ENCODE measurements at places on chromosomes 1 and 21.

DNA sequence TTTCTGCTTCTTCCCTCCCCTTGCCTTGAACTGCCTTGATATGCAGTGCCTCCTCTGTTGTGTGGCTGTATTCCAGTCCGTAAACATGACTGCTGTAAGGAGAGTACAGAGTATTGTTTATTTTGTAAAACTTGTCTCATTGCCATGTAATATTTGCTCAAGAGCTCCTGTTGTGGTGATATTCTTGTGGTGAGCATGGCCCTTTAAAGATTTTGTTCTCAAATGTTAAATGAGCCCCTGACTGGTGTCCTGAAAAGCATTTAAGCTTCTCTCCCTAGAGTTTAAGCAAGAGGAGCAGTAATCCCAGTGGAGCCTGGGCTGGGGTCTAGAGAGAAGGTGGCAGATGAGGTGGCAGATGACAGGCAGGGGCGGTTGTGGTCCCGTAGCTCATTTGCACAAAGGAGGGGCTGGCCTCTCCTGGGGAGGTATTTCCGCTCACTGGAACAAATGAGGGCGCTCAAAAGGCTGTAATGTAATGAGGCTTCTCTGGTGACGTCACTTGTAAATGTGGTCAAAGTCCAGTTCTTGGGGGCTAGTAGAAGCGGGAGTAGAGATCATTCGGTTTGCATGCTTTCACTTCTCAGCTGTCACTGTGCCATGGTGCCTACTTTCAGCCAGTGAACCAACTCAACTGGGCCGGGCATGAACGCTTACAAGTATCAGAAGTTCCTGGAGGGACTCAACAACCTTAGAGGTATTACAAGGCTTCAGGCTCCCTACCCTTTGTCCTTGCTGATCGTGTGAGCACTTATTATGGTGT is 46.0 kb upstream of the MACF1 start:
- H3K27ac ChIP-seq, result no peak overlapping the region
- no peaks in the 10 kb centered on the region for H3K27me3 ChIP-seq
- DNase-seq, result no peak
- H3K4me1 ChIP-seq, result peaks cover 9% of the 10 kb centered on the region
- no peaks in the 10 kb centered on the region for H3K36me3 ChIP-seq

- H3K4me3 ChIP-seq, result no peak overlapping the region
- H3K27me3 ChIP-seq, result no peaks in the 10 kb centered on the region
Measured at GRCh38 chr1:30174499-30174898, 548.9 kb downstream of the MATN1 start.

GRCh38 chr1:179586107-179586823 is 5.4 kb upstream of the TDRD5 start:
- no peaks in the 10 kb centered on the region for H3K4me1 ChIP-seq
- peak overlapping the region; percentile 57 for H3K4me3 ChIP-seq
- H3K27me3 ChIP-seq, result no peaks in the 10 kb centered on the region

- no peaks in the 10 kb centered on the region for H3K27me3 ChIP-seq
- no peaks in the 10 kb centered on the region for H3K4me1 ChIP-seq
- no peaks in the 10 kb centered on the region for H3K36me3 ChIP-seq
Measured at GRCh38 chr1:115867216-115867615, 26.3 kb upstream of the NHLH2 start.

- no peaks in the 10 kb centered on the region for H3K27me3 ChIP-seq
- no peak overlapping the region for H3K27ac ChIP-seq
- H3K4me3 ChIP-seq, result no peak overlapping the region
- DNase-seq, result no peak
- H3K36me3 ChIP-seq, result no peaks in the 10 kb centered on the region
Measured at GRCh38 chr1:29305943-29306342, 69.6 kb downstream of the PTPRU start.

DNA sequence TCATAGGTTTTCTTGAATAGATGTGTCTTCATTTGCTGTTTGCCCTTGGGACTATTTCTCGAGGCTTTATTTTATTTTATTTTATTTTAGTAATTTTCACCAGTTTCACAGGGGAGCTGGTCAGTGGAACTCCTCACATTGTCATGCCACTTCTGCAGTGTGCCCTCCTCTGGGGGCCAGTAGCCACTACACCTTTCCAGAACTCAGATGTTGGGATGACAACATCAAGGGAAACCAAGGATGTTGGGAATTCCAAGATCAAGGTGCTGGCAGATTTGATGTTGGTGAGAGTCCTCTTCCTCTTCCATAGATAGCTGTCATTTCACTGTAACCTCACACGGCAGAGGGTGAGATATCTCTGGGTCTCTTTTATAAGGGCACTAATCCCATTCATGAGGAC is 35.5 kb downstream of the SLC26A9 start:
- H3K27ac ChIP-seq, result no peak overlapping the region
- no peaks in the 10 kb centered on the region for H3K27me3 ChIP-seq
- peak; percentile 20 for DNase-seq
- H3K4me3 ChIP-seq, result no peak overlapping the region

GRCh38 chr1:180096584-180097325 is 57.9 kb upstream of the QSOX1 start:
- DNase-seq, result no peak
- peaks cover 74% of the 10 kb centered on the region for H3K36me3 ChIP-seq
- no peaks in the 10 kb centered on the region for H3K27me3 ChIP-seq
- no peaks in the 10 kb centered on the region for H3K4me1 ChIP-seq

DNA sequence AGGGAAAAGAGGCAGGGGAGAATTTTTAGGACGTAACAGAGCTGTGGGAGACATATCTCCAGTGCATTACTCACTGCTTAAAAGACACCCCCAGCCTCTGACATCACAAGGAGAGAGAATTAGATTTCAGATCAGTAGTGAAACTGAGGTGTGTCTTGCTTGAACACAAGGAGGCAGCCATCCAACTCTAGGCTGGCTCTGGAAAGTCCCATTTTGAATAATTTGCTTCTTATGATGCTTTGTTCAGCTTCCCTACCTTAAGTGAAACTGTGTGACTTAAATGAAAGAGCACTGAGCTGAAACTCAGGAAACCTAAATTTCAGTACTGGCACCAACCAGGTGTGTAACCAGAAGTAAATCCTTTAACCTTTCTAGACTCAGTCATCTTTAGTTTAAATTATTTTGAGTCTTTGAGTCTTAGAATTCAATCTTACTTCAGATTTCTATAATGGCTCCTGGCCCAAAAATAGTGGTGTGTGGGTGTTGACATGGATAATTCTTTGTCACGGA is 251.6 kb upstream of the SGIP1 start:
- no peaks in the 10 kb centered on the region for H3K27me3 ChIP-seq
- H3K27ac ChIP-seq, result no peak overlapping the region
- DNase-seq, result no peak
- no peaks in the 10 kb centered on the region for H3K36me3 ChIP-seq
- H3K4me3 ChIP-seq, result no peak overlapping the region

- H3K4me3 ChIP-seq, result no peak overlapping the region
- H3K27ac ChIP-seq, result no peak overlapping the region
- H3K36me3 ChIP-seq, result no peaks in the 10 kb centered on the region
- H3K4me1 ChIP-seq, result no peaks in the 10 kb centered on the region
- DNase-seq, result no peak
Measured at GRCh38 chr21:37538971-37539590, 172.5 kb downstream of the DYRK1A start.

DNA sequence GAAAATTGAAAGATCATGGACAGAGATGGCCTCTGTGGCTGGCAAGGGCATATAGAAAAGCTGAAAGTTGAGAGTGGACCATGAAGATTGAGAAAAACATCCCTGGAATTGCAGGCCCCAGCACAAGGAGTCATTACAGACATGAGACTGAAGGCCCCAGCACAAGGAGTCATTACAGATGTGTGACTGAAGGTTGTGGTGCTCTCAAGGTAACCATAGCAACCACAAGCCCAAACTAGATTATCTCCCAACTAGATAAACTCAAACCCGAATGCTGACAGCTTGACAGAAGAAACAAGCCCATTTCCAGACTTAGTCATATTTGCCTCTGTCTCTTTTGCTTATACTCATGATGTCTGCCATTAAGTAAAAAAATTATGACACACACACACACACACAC is 1252.1 kb upstream of the ADGRL4 start:
- no peak overlapping the region for H3K27ac ChIP-seq
- H3K4me3 ChIP-seq, result no peak overlapping the region
- DNase-seq, result peak; percentile 4
- H3K27me3 ChIP-seq, result no peaks in the 10 kb centered on the region
- H3K36me3 ChIP-seq, result no peaks in the 10 kb centered on the region

DNA sequence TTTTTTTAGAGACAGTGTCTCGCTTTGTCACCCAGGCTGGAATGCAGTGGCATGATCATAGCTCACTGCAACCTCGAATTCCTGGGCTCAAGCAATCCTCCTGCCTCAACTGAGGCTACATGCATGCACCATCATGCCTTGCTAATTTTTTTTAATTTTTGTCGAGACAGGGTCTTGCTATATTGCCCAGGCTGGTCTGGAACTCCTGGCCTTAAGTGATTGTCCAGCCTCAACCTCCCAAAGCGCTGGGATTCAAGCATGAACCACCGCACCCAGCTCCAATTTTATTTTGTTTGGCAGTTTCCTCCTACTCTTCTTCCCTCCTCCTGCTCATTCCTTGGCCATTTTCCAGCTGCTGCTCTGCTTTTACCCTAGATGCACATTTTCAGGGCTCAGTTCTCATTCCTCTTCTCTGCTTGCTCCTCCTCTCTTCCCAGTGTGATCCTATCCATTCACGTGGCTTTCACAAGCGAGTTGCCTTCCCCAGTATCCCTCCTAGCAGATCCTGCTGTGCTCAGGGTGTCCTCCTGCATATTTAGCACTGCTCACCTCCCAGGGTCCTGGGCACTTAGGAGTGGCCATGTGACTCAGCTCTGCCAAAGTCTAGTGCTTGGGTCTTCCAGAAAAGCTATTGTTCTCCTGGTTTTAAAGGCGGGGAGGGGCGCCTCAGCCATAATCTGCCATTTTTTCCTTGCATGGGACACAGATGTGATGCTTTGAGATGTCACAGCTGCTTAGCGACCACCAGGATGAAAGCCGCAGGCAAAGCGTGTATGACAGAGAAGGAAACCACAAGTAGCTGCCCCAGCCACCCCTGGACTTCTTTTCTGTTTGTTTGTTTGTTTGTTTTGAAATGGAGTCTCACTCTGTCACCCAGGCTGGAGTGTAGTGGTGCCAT is 33.7 kb downstream of the PSEN2 start:
- no peaks in the 10 kb centered on the region for H3K4me1 ChIP-seq
- no peaks in the 10 kb centered on the region for H3K27me3 ChIP-seq
- H3K27ac ChIP-seq, result no peak overlapping the region

DNA sequence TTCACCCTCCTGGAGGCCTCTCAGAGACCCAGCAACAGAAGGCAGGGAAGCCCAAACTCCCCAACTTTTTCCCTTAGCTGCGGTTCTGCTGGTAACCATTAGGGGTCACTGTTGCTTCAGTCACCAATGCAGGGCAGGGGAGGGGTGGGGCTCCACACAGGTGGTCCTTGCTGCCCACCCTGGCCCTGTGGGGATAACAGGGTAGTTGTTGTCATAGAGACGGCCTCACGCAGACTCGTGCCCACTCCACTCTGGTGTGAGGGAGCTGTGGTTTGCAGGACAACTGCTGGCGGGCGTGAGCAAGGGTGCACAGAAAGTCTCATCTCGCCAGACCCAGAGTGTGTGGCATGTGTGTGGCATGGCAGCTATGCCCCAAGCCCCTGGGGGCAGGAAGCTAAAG is 19.9 kb downstream of the INSRR start:
- no peaks in the 10 kb centered on the region for H3K4me1 ChIP-seq
- peaks cover 9% of the 10 kb centered on the region for H3K27me3 ChIP-seq
- H3K27ac ChIP-seq, result no peak overlapping the region
- H3K36me3 ChIP-seq, result no peaks in the 10 kb centered on the region
- DNase-seq, result peak; percentile 81

DNA sequence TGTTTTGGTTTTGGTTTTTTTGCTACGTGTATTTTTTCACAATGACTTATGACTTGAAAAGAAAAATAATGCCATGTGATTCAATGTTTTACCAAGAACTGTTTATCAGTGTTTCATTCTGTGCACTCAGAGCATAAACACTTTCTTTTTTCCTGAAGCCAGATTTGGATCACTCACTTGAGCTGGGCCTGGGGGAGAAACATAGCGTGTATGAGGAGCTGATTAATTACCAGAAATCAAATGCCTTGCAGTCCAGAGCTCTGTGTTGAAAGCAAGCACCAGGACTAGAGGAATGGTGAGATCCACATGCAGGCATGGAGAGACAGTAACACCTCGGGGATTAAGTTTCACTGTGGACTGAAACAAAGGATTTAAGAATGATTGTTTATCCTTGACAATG is 642.1 kb upstream of the ADGRL2 start:
- no peak overlapping the region for H3K27ac ChIP-seq
- peak; percentile 5 for DNase-seq
- no peak overlapping the region for H3K4me3 ChIP-seq
- H3K4me1 ChIP-seq, result no peaks in the 10 kb centered on the region
- no peaks in the 10 kb centered on the region for H3K36me3 ChIP-seq

DNA sequence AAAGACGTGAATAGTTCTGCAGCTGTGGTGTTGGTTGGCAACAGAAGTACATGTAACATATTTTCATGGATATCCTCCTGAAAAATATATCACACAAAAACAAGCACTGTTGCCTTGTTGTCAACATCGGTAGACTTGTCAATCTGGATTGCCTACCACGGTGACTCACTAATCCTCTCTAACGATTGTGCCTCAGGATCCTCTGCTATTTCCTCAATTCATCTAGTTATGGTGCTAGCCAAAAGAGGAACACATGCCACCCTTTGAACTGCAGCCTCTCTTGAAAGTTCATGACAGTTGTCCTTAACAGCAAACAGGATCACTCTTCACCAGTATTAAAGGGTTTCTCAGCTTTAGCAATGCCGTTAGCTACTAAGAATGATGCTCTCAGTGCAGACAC is 25.7 kb downstream of the RASAL2 start:
- no peak overlapping the region for H3K4me3 ChIP-seq
- DNase-seq, result no peak
- H3K36me3 ChIP-seq, result no peaks in the 10 kb centered on the region
- no peaks in the 10 kb centered on the region for H3K27me3 ChIP-seq

- DNase-seq, result peak; percentile 74
- no peaks in the 10 kb centered on the region for H3K4me1 ChIP-seq
- no peak overlapping the region for H3K4me3 ChIP-seq
- no peak overlapping the region for H3K27ac ChIP-seq
- H3K36me3 ChIP-seq, result peaks cover 2% of the 10 kb centered on the region
- H3K27me3 ChIP-seq, result no peaks in the 10 kb centered on the region
Measured at GRCh38 chr1:243482141-243483022, 226.5 kb downstream of the SDCCAG8 start.

- H3K4me3 ChIP-seq, result no peak overlapping the region
- DNase-seq, result no peak
- no peaks in the 10 kb centered on the region for H3K27me3 ChIP-seq
- no peaks in the 10 kb centered on the region for H3K36me3 ChIP-seq
Measured at GRCh38 chr1:9848022-9848421, 24.3 kb upstream of the CLSTN1 start.
